ENCODE measurements at places on chromosomes 2 and 18.

DNA sequence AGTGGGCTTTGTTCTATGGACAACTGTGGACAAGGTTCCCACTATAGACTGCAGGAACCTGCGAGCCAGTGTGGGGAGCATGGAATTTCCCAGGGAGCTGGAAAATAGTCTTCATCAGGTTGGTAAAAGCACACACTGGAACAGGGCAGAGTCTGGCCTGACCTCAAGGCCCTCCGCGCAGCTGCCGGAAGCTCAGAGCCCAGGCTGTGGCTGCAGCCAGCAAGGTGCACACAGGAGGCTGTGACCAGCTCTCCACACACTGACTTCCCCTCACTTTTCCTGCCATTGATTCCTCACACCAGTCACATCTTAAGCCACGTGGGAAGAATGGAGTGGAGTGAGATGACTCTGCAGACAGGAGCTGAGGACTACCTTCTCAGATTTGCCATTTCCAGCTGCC lies 19.1 kb downstream of the MAL start:
- DNase-seq: no peak

DNA sequence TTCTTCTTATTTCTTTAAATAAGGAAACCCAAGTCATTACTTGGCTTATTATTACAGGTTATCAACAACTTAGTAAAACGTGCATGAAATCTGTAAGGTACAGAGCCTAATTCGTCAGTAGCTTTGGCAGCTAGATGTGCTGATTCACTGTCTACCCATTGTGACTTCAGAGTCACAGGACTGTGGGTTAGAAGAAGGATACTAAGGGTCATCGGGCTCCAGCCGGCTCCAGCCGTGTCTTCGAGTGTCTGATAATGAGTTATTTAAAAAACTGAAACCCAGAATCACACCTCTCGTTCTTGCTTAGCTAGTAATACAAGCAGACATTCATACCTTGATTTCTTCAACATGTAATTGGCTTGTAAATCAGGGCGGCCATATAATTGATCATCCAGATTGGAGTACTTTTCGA lies 170.5 kb downstream of the FMNL2 start:
- DNase-seq: no peak

GRCh38 chr2:184646593-184646992 lies 48.3 kb downstream of the ZNF804A start:
- no peak for DNase-seq

DNA sequence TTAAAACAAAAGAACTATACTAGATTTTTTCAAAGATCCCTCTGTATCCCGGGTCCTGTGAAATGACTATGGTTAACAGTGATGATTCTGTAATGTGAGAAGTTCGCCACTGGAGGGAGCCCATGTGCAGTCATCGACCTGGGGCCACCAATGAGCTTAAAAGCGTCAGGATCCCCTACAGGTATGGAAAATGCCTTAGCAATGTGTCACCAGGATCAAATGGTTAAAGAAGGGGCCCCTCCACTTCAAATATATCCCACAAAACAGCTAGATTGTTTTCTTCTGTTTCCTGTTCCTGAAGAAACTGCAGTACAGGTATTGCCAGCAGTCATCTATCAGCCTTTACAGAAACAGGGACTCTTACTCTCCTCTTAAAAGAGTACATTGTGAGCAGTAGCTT lies 15.3 kb downstream of the CHRNA1 start:
- DNase-seq: peak; percentile 68

- no peak for DNase-seq
These were observed 144.6 kb downstream of the AKAIN1 start for GRCh38 chr18:5052491-5052890.

DNA sequence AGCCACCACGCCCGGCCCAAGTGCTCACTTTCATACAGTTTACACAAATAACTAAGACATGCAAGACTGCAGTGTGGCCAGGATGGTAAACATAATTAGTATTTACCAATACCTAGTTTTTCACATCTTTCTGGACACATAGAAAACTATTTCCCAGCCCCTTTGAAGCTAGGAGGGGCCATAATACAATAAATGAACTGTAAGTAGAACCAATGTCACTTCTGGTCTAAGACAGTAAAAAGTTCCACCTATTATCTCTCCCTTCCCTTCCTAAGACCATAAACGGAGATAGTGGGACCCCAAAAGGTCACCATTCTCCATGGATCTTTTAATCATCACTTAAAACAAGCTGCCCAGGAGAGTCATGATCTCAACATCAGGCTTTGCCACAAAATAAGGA lies 51.0 kb downstream of the NBAS start:
- DNase-seq: no peak

DNA sequence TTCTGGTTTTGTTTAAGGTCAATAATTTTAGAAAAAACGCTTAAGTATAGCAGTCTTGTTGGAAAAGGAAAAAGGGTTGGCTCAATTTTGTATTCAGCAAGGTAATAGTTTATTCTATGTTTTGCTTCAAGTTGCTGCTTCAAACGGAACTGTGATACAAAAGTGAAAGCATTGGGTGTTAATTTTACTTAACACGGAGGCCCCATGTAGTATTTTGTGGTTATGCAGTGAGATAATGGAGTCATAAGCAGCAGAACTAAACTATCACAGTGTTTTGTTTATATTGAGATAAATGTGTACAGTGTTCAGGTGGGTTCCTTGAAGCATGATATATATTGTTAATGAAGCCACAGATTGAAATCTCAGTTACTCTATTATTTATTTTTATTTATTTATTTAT lies 67.0 kb upstream of the LYPD6B start:
- no peak for DNase-seq

DNA sequence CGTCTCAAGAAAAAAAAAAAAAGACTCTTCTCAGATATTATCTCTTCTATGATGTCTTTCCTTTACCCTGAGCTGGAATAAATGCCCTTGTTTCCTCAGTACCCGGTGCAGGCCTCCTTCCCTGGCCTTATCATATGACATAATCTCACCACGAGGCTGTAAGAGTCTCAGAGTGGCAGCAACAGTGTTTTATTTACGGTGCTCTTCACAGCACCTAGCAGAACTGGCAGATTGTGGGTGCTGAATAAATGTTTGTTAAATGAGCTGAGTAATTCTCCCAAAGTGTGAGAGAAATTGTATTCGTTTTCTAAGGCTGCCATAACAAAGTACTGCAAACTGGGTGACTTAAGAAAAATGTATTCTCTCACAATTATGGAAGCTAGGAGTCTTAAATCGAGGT lies 82.8 kb upstream of the CD28 start:
- no peak for DNase-seq

GRCh38 chr18:56992777-56993176 lies 154.1 kb upstream of the BOD1L2 start:
- DNase-seq: no peak

DNA sequence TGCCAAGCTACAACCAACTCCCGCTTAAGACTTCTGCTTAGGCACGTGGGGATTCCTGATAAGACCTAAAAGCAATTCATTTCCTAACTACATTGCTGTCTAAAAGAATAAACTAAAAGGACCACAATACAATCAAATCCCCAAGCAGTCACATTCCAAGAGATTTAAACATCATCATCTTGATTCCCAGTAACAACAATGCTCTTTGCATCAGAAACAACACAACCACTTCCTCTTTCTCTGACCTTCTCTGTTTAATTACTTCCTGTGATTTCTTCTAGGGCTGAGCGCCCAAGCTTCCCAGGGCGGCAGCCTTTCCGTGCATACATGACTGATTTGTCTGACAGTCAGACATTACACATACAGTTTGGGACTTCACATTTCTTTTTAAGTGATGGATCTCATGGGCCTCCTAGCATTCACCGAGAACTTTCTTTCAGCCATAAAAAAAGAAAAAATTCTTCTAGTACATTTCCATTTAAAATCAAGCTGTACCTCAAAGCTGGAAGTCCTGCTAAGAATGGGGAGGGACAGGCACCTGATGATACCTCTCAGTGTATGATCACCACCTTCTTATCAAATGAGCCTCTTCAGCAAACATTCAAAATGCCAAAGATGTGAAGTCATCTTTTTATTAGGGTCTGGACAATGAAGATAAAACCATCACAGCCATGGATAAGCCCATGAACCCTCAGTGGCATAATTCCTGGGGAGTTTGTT lies 11.5 kb downstream of the SPRED2 start:
- no peak for DNase-seq

DNA sequence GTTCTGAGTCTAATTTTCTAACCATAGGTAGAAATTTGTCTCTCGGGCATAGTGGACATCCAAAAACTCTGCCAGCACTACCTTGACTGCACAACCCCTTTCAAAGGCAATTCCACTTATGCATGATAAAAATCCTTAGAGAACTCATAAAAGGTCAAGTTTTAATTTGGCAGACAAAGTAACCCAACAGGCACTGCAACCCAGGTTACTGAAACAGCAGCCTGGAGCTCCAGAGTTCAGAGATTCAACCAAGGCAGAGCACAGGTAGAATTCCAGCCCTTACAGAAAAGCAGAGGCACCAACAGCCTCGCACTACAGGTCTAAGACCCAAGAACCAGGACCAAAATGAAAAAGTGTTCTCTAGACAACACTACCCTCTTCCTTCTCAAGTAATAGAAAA lies 1.8 kb downstream of the DTNB start:
- no peak for DNase-seq

DNA sequence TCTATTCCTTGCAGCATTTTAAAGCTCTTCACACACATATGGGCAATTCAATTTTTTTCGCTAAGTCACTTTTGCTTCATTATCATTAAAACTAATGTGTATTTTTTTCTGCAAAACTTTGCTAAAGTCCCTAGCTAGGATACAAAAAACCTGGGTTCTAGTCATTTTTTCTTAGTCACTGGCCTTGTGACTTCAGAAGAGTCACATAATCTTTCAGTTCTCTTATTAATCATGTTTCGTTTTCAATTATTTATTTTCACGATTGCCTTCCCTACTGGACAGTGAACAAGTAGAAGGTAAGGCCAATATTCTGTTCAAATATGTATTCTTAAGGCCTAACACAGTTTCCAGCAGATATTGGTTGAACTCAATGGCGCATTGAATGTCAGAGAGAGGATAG lies 60.9 kb upstream of the CYRIA start:
- DNase-seq: no peak

- no peak for DNase-seq
These were observed 356.9 kb upstream of the RAB12 start for GRCh38 chr18:8252371-8252770.

DNA sequence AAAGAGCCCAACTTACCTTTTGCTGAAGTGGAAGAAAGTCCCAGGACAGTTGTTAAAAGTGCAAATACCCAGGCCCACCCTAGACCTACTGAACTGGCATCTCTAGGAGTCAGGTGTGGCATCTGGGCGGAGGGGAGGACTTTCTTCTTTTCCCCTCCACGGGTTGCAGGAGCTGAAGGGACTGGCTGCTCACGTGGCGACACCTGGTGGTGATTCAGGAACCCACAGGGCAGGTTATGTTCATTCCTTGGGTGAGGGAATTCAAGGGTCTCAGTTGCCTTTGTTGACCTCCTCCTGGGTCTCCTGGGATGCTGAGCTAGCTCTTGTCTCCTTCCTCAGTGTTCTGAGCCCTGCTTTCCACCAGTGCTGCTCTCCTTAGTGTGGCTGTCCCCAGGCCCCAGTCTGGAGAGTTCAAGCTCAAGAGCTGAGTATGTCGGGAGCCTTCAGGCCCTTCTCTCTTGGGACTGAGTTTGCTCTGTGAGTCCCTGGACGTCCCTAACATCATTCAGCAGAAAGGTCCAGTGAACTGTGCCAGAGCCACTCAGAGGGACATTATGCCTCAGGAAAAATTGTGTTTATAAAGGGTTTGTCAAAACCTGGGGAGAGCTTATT lies 56.9 kb downstream of the DYSF start:
- peak; percentile 58 for DNase-seq

DNA sequence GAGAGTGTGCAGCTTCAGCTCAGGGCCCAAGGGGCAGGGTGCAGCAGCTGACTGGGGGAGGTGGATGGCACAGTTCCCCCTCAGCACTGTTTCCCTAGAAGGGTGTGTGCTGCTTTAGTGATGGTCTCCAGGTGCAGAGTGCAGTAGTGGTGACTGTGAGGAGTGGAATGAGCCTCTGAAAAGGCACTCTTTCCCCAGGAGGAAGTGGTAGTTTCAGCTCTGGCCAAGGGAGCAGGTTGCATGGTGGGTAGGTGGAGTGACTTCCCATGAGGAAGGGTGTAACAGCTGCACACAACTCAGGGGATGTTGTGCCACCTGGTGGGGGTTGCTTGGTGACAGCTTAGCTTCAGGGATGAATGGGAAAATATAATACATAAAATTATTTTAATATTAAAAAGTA lies 251.5 kb upstream of the NXPH2 start:
- DNase-seq: no peak

GRCh38 chr18:13035249-13035914 lies 44.2 kb downstream of the CEP192 start:
- DNase-seq: no peak

DNA sequence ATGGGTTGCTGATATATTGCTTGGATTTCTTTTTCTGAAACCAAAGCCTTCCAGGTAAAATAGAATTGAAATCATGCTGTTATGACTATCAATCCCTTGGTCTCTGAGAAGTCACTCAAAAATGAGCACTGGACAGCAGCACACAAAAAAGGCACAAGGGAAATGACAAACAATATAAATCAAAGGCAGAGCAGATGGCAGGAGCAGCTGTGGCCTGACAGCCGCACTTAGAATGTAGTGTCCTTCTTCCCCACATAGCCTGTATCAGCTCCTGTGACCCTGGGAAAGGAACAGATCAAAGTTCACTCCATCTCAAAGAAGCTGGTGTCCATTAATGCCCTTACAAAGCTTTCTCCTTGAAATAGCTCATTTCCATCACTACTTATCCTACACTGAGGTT lies 326.7 kb downstream of the SUCLG1 start:
- no peak for DNase-seq

GRCh38 chr2:213934560-213934959 lies 476.3 kb upstream of the VWC2L start:
- no peak for DNase-seq

DNA sequence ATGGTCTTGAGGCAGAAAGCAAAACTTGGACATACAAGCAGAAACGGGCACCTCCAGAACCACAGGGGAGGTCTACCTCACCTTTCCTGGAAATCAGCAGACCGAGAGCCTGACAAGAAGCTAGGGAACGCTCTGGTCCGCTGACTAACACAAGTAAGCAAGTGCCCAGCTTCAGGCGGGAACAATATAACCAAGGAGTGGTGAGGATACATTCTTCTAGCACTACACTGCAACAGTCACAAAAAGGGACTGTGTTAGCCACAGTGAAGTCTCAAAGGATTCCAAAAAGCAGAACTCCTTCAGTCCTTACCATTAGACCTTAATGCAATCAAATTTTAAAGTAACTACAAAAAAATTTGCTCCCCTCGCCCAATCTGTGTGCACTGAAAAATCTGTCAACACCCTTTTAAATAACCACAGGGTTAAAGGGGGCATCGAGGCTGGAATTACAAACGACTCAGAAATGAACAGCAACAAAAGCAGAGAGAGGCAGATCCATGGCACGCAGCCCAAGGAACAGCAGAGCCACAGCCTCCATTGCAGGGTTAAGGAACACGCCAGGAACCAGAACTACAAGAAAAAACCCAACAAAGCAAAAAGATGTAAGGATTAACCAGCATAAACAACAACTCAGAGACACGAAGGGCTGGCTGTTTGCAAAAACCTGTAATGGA lies 7.1 kb downstream of the THAP4 start:
- no peak for DNase-seq

GRCh38 chr18:50973367-50974126 lies 5.7 kb downstream of the ELAC1 start:
- DNase-seq: no peak

Data from stimulated activated CD4-positive, alpha-beta T cell treated with anti-CD3 and anti-CD28 coated beads, Interleukin-1b, Interleukin-23, amount 100 ng/mL, for 24 hours (primary cell).